ENCODE measurements at places on chromosomes 3 and 15. TPM values are rescaled to one million over a fixed set of nuclear protein-coding genes. Genes with fewer than 3 reads are reported as not detected.

The POLQ gene
- total RNA-seq = 1.6 TPM

DNA sequence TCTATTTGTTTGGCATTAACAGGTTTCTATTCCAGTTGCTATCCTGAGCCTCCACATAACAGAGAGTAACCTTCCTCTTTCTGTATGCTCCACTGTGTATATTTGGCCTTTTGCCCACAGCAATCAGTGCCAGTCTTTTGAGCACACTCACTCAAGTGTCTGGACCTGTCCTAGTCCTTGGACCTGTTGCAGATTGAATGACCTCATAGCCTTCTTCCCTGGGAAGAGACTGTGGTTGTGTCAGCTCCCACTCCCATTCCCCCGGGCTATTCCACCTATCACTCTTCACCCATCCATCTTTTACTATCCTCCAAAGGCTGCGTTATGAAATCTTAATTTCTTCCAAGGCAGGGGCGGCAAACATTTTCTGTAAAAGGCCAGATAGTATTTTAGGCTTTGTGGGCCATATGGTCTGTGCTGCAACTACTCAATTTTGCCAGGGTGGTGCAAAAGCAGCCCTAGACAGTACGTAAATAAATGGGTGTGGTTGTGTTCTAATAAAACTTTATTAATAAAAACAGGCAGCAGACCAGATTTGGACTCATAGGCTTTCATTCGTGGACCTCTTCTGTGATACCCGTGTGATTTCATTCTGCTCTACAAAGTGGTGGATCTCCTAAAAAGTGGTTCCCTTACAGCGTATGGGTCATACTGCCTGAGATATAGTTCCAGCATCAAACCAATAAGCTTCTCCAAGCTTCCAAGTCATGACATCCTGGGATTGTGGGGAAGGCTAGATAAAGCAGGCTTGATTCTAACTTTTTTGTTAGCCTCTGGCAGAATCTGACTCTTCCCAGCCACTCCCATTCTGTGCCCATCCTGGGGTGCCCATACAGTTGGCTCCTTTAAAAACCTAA lies 57.4 kb downstream of the CDAN1 start:
- H3K4me1 ChIP-seq = no peaks in the 10 kb centered on the region
- H3K27ac ChIP-seq = no peak overlapping the region
- no peak overlapping the region for H3K4me3 ChIP-seq

DNA sequence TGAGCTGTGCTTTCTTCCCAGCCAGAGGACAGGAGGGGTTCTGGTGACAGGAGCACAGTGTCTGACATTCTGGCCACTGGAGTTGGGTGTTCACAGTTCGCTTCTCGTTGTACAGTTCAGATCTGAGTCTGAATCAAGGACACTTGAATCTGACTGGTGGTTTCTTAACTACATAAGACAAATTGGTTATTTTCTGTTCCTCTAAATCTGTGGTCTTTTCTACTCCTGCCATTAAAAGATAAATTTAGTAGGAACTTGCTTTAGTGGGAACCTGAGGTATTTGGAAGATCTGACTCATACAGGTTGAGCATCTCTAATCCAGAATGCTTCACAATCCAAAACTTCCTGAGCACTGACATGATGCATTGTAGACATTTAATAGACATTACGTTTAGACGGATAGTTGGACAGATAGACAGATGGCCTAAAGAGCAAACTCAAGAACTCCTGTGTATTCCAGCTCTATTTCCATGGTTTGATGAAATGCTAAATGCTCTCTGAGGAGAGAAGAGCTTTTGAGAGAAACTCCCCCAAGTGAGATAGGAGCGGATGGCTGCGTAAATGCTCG lies 71.0 kb downstream of the CCK start:
- H3K4me3 ChIP-seq = no peak overlapping the region
- no peak overlapping the region for H3K27ac ChIP-seq
- H3K36me3 ChIP-seq = peaks cover 50% of the 10 kb centered on the region
- no peaks in the 10 kb centered on the region for H3K4me1 ChIP-seq
- no peaks in the 10 kb centered on the region for H3K27me3 ChIP-seq
- no peak for DNase-seq

DNA sequence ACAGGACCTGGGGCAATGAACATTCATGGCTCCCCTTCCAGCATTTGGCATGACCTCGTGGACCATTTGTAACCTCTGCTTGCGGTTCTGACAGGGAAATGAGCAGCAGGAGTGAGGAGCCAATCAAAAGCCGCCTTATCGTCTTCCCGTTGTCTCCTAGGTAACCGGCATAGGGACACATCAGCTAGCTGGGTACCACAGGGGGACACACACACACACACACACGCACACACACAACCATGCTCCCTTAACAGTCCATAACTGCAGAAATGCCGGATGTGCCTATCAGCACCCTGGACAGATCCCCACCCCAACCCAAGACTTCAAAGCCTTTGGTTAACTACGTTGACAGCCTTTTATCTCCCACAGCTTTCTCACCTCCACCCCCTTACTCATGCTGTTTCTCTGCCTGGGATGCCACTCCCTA lies 53.4 kb upstream of the CCDC174 start:
- H3K36me3 ChIP-seq = no peaks in the 10 kb centered on the region
- peaks cover 39% of the 10 kb centered on the region for H3K27me3 ChIP-seq

GRCh38 chr15:100073982-100074381 lies 267.8 kb downstream of the ADAMTS17 start:
- no peaks in the 10 kb centered on the region for H3K36me3 ChIP-seq
- no peaks in the 10 kb centered on the region for H3K4me1 ChIP-seq
- no peak for DNase-seq

The ALAS1 gene
- 33.9 TPM for total RNA-seq

The TIMP4 gene
- not detected for total RNA-seq

- no peak for DNase-seq
- H3K36me3 ChIP-seq = peaks cover 18% of the 10 kb centered on the region
- H3K4me3 ChIP-seq = no peak overlapping the region
- peaks cover 13% of the 10 kb centered on the region for H3K4me1 ChIP-seq
These were observed 47.9 kb downstream of the TLE3 start for GRCh38 chr15:70049701-70050301.

DNA sequence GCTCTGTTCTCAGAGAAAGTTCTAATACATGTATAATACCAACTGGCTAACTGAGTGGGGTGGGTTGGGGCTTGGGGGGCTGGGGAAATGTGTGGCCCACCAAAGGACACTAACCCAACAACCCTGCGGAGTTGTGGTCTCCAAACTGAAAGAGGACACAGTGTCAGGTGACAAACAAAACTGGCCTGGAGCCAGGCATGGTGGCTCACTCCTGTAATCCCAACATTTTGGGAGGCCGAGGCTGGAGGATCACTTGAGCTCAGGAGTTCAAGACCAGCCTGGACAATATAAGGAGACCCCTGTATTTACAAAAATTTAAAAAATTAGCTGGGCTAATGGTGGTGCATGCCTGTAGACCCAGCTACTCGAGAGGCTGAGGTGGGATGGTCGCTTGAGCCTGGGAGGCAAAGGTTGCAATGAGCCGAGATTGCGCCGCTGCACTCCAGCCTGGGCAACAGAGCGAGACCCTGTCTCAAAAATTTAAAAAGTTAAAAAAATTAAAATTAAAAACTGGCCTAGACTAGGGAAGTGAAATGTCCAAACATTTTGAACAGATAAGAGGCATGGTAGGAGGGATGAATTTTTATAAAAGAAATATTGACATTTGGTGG lies 31.7 kb upstream of the SRP14 start:
- no peaks in the 10 kb centered on the region for H3K27me3 ChIP-seq
- H3K4me3 ChIP-seq = no peak overlapping the region
- H3K4me1 ChIP-seq = peaks cover 8% of the 10 kb centered on the region
- no peak overlapping the region for H3K27ac ChIP-seq

DNA sequence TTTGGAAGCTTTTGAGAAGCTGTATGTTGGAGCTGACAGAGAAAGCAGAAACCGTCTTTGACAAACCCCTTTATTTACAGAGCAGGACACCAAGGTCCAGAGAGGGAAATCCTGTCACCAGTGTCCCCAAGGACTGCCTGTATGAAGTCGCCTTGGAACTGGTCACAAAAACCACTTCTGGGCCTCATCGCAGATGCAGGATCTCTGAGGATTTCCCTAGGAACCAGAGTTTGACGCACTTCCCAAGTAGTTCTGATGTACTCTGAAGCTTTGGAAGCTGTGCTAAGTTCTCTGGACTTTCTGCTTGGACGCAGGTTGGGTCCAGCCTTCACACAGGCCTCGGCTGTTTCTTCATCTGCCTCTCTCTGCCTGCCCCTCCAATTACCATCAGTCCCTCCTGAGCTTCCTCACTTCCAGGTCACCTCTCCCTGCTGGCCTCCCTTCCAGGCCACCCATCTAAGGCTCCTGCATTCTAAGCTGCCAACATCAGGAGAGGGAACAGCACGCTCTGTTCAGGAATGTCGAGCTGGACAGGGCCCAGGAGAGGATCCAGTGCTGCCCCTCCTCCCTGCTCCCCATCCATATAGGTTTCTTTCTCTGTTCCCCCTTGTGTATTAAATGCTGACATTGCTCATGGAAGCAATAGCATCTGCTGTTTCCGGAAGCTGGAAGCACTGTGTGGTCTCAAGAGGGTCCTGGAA lies 270.8 kb downstream of the OPA1 start:
- no peak for DNase-seq
- no peaks in the 10 kb centered on the region for H3K4me1 ChIP-seq
- H3K4me3 ChIP-seq = no peak overlapping the region
- peaks cover 41% of the 10 kb centered on the region for H3K27me3 ChIP-seq
- H3K36me3 ChIP-seq = no peaks in the 10 kb centered on the region
- H3K27ac ChIP-seq = no peak overlapping the region

DNA sequence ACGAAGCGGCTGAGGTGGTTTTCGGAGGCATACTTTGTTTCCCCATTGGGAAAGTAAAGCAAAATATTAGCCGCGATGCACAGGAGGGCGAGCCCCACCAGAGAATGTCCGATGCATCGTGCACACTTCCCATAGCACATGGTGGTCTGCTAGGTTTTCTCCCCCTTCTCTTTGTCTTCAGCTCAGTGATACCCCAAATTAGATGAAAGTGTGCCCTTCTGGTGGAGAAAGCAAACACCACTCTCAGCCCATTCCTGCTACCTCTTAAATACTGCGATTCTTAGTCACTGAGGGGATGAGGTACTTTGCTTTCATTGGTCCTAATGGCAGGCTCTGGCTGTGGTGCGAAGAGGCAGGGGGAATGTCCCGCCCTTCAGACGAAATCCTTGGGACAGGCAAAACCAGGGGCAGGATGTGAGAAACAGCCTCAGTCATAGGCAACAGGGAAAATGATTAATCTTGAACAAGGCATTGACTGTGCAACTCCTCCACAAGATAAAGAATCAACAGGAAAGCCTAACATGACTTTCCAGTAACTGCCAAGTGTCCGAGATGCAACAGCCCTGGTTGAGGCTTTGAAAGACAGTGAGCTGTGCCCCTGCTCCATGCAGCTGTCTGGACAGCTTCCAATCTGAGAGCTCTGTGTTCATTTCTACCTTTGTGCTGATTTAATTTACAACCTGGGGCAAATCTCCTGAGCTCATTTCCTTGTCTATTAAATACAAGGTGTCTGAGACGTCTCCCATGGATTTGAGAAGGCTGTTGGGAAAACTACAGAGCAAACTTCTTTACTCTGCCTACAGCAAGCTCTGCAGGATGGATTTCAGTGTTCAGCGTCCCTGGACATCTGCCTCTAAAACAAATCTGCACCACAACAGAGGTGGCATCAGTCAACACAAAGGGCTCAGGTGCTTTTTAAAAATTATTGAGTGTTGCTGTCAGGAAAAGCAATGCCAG lies at the start of gene TM4SF1:
TM4SF1 (minus strand) TSS at position 242 of the 957 bp plus-strand sequence; CDS start at position 140, 102 bp downstream.
- H3K4me3 ChIP-seq = peak within 1 kb of the TSS; percentile 41
- DNase-seq = peak; percentile 78
- peaks cover 61% of the 10 kb centered on the region for H3K4me1 ChIP-seq
- no peaks in the 10 kb centered on the region for H3K36me3 ChIP-seq
- H3K27ac ChIP-seq = peak within 1 kb of the TSS; percentile 44
- H3K27me3 ChIP-seq = no peaks in the 10 kb centered on the region

The LMLN gene
- 3.4 TPM for total RNA-seq

- no peak for DNase-seq
- H3K4me1 ChIP-seq = no peaks in the 10 kb centered on the region
- no peak overlapping the region for H3K27ac ChIP-seq
These were observed 20.5 kb downstream of the ZNF609 start for GRCh38 chr15:64480891-64481290.

DNA sequence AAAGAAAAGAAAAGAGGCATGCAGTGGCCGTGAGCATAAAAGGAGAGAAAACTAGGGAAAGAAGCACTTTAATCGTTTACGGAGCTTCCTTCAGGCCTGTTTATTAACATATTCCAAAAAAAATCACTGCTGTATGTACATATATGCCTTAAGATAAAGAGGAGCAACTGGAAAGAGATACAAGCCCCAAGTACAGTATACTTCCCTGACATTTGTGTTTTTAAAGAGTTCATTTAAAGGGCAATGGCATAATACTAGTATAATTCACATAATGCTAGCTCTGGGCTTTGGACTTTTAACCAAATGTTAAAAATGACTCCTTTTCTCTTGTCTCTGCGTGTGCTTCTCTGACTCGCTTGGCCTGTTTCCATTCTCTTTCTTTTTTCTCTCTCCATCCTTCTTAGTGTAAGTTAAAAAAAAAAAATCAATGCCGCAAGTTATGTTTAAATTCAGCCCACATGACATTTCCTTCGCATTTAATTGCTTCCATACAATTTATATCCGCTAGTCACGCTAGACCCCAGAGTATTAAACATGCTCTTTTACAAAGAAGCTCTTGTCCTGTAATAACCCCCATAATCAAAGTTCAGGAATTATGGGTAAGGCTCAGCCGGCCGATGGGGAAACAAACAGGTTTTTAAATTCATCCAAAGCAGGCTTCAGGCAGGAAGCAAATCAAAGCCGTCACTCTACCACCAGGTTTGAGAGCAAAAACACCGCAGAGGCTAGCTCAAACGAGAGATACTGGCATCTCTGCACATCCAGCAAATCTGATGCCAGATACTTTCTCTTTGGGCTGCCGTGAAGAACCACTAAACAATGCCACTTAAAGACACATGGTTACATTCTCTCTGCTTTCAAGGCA lies 19.4 kb downstream of the WWTR1 start:
- H3K27ac ChIP-seq = peak overlapping the region; percentile 86
- H3K36me3 ChIP-seq = no peaks in the 10 kb centered on the region
- peak overlapping the region; percentile 76 for H3K4me3 ChIP-seq
- peak; percentile 82 for DNase-seq
- peaks cover 38% of the 10 kb centered on the region for H3K4me1 ChIP-seq

DNA sequence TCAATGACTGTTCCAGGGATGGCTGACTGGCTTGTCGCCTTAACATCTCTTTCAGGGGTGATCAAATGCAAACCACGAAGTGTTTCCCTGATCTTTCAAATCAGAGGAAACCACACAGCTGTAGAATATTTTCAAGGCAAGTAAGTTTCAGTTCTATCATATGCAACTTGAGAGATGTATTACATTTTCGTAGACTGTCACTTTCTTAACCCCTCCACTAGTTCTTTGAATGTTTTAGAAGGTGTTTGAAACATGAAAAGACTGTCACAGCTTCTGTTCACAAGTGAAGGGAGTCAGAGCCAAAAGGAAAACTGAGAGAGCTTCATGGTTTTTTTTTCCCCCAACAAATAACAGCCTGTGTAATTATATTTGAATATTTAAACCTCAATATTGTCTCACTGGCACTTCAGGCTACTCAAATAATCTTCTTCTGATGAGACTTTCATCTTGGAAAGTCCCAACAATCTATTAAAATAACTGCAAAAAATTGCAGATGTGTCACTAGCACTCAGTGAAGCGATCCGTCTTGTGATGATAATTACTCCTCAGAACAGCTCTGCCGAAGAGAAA lies 25.9 kb upstream of the CAPN7 start:
- H3K27me3 ChIP-seq = peaks cover 78% of the 10 kb centered on the region
- H3K4me1 ChIP-seq = no peaks in the 10 kb centered on the region
- no peak overlapping the region for H3K4me3 ChIP-seq
- H3K27ac ChIP-seq = no peak overlapping the region

GRCh38 chr15:66566963-66567531 lies 1.2 kb upstream of the LCTL start:
- H3K36me3 ChIP-seq = no peaks in the 10 kb centered on the region
- DNase-seq = peak; percentile 80
- no peaks in the 10 kb centered on the region for H3K27me3 ChIP-seq
